Aorta (tissue), 5 donors: ENCODE measurements at places on chromosomes 2 and 18. TPM values are rescaled to one million over a fixed set of nuclear protein-coding genes. Genes with fewer than 3 reads are reported as not detected.

The RFX8 gene
- total RNA-seq: 1.0 TPM

The CHCHD5 gene
- 19.2 TPM for total RNA-seq

- no peak for DNase-seq
These were observed 897.5 kb downstream of the SUCLG1 start for GRCh38 chr2:83561592-83561991.

DNA sequence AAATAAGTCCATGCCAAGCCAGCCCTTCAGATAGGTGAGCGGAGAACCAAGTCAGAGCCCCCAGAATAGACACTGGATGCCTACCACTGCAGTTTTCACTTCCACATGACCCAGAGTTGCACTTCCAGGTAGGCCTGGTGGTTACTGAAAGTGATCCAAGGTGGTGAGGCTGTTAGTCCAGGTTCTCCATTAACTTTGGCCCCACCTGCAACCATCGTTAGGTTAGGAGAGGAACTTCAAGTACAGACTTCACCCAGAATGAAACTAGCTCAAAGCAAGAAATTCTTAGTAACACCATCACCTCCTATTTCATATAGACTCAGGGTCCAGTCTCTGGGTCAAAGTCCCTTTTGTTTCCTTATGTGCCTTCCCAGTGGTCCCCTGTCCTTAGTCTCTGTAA, 293.1 kb upstream of the ID2 start:
- DNase-seq: no peak

DNA sequence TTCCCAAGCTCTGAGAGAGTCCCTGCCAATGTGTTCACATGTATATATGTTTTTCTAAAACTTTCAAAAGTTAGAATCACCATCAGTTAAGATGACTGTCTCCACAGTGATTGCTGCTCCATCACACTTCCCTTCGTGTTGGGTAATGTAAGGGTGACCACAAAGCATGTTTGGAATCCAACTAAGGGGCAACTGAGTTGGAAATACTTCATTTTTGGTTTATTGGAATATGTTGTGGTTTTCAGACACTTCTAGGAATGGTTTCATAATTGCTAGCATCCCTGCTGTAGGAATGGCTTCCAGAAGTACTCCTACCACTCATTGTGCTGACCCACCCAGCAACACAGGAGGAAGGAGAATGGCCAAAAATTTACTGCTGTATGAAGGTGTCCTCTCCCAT, 212.5 kb upstream of the GULP1 start:
- no peak for DNase-seq

- DNase-seq: no peak
These were observed 113.5 kb upstream of the NDUFV2 start for GRCh38 chr18:8989017-8989416.
